ENCODE measurements at places on chromosomes 2 and 18. TPM values are rescaled to one million over a fixed set of nuclear protein-coding genes. Genes with fewer than 3 reads are reported as not detected.
A peak's percentile ranks its signal among the peaks of the same experiment; 100 is the strongest.

- H3K27me3 ChIP-seq: no peaks in the 10 kb centered on the region
- DNase-seq: no peak
- H3K4me1 ChIP-seq: no peaks in the 10 kb centered on the region
Measured at GRCh38 chr18:51255693-51256092, 58.2 kb upstream of the MEX3C start.

DNA sequence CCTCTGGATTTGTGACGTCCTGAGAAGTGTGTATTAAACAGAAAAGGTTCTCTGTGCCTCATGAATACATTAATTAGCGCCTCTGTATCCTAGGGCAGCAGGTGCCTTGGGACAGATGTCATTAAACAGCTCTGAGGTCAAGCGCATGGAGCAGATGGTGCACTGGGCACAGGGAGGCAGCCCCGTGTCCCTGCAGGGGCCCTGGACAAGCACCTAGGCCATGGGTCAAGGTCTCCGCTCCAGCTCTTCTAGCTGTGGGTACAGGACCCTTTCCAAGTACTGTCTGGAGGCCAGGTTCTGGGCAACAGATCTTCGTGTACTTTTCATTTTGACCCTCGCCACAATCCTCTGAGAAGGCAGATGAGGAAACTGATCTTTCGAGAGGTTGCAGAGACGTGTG, 126.4 kb downstream of the KCTD1 start:
- no peak overlapping the region for H3K4me3 ChIP-seq
- H3K36me3 ChIP-seq: no peaks in the 10 kb centered on the region
- no peak overlapping the region for H3K27ac ChIP-seq
- no peak for DNase-seq
- no peaks in the 10 kb centered on the region for H3K27me3 ChIP-seq

- H3K27ac ChIP-seq: no peak overlapping the region
- peaks cover 16% of the 10 kb centered on the region for H3K36me3 ChIP-seq
- H3K4me1 ChIP-seq: no peaks in the 10 kb centered on the region
Measured at GRCh38 chr2:197054437-197054836, 127.9 kb upstream of the PGAP1 start.

MAB21L4 gene
- 0.83 TPM for total RNA-seq

C1QL2 gene
- total RNA-seq: not detected

SLC19A3 gene
- 0.40 TPM for total RNA-seq

GRCh38 chr2:176566496-176566895, 297.3 kb downstream of the MTX2 start:
- H3K27me3 ChIP-seq: no peaks in the 10 kb centered on the region
- no peaks in the 10 kb centered on the region for H3K4me1 ChIP-seq
- H3K4me3 ChIP-seq: no peak overlapping the region
- H3K27ac ChIP-seq: no peak overlapping the region
- no peaks in the 10 kb centered on the region for H3K36me3 ChIP-seq

DNA sequence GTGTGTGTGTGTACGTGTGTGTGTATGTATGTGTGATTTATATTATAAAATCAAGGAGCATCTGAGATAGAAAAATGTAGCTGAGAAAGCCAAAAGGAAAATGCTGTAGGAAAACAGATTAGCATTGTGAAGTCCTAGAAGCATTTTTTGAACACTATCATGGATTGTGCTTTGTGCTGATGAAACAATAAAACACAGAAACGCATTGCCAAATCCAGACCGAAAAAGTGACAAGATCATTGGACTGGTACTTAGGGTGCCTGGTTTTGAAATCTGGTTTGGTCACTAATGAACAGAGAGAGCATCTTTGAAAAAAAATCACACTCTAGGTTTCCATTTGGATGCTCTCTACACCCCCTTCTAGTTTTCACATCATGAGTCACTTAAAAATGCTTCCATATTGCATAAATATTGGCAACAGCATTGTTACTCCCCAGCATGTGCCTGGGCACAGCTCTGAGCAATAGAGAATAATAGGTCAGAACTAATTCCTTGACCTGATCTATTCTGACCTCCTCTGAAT, 214.6 kb upstream of the LRRTM1 start:
- no peaks in the 10 kb centered on the region for H3K4me1 ChIP-seq
- DNase-seq: no peak
- H3K27ac ChIP-seq: no peak overlapping the region
- H3K27me3 ChIP-seq: no peaks in the 10 kb centered on the region
- H3K36me3 ChIP-seq: no peaks in the 10 kb centered on the region

DNA sequence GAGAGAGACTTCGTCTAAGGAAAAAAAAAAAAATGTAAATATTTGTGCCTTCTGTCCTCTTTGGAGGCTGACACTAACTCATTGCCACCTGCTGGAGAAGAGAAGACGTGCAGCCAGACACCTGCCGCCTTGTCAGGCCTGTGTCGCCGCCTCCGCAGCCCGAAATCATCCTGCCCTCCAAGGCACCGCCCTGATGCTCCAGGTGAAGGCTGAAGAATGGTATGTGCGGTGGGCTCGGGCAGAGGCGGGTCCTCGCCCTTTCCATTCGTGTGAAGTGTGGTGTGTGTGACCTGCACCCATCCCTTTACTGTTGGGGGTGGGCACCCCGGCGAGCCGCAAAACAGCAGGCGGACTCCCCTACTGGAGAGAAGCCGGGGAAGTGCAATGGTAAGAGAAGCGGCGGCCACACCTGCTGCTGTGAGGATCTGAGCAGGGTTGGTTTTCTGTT, 60.4 kb downstream of the FAM161A start:
- DNase-seq: no peak
- no peaks in the 10 kb centered on the region for H3K36me3 ChIP-seq
- no peak overlapping the region for H3K27ac ChIP-seq
- H3K27me3 ChIP-seq: no peaks in the 10 kb centered on the region
- peak overlapping the region; percentile 18 for H3K4me3 ChIP-seq
- H3K4me1 ChIP-seq: no peaks in the 10 kb centered on the region

Measured in esophagus muscularis mucosa (tissue), 4 donors.